ENCODE measurements at places on chromosomes 16 and 17.

DNA sequence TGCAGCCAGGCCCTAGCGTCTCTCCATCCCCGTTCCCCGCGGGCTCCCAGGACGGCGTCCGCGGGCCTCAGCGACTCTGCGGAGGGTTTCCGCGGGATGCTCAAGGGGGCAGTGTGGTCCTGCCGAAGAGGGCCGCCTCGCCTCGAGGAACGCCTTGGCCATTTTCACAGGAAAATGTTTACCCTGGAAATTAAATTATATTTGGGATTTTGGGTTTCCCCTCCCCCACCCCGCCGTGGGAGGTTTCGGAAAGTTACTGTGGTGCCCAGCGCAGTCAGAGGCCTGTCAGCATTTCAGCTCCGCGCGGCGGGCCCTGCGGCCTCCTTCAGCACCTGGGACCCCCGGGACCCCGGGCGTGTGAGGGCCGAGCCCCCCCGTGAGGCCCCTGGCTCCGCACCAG, 94.5 kb downstream of the PCTP start:
- DNase-seq = no peak

DNA sequence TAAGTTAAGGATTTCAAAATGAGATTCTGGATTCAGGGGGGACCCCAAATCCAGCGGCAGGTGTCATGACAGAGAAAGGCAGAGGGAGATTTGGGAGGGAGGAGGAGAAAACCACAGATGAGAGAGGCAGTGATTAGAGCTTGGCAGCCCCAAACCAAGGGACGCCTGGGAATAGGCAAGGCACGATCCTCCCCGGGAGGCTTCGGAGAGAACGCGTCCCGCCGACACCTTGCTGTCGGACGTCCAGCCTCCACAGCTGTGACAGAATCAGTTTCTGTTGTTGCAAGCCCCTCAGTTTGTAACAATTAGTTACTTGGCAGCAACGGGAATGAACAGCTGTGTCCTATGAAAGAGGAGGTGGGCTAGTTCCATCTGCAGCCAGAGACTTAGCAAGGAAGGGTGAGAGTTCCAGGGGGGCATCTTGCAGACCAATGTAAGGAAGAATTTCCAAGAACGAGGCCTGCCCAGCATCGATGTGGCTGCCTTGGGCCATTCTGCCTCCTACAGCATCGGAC, 110.7 kb upstream of the SDK2 start:
- DNase-seq = no peak

- DNase-seq = peak; percentile 85
Measured at GRCh38 chr16:86051368-86052114, 152.6 kb downstream of the IRF8 start.

DNA sequence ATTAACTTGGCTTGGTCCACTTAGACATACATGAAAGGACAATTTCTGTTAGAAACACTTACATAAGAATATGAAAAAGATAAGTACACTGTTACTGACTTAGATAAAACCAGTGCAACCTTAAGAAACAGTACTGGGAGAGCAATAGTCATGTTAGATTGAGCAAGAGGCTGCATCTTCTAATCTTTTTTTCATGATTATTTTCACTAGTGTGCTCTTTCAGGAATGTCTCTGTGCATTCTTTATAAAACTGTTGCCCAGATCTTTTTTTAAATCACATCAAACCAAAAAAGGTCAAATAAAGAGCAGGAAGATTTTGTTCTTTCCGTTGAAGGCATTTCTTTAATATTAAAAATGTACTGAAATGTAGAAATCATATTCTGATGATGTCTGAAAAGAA, 100.7 kb upstream of the AXIN2 start:
- no peak for DNase-seq

- DNase-seq = no peak
Measured at GRCh38 chr17:1591474-1592090, 29.0 kb upstream of the PITPNA start.

GRCh38 chr17:78922816-78923498, 2.2 kb downstream of the TIMP2 start:
- no peak for DNase-seq

DNA sequence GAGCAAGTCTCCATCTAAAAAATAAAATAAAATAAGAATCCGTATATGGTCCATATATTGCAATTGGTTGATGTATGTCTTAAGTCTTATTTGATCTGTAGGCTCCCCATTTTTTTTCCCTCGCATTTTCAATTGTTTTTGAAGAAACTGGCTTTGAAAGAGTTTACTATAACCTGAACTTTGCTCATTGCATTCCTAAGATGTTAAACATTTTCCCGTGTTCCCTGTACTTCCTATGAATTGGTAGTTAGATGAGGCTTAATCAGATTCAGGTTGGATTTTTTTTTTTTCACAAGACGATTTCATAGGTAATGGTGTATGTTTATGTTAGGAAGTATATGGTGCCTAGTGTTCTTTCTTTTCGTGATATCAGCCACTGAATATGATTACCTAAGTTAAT, 3.3 kb downstream of the LRRC36 start:
- no peak for DNase-seq

DNA sequence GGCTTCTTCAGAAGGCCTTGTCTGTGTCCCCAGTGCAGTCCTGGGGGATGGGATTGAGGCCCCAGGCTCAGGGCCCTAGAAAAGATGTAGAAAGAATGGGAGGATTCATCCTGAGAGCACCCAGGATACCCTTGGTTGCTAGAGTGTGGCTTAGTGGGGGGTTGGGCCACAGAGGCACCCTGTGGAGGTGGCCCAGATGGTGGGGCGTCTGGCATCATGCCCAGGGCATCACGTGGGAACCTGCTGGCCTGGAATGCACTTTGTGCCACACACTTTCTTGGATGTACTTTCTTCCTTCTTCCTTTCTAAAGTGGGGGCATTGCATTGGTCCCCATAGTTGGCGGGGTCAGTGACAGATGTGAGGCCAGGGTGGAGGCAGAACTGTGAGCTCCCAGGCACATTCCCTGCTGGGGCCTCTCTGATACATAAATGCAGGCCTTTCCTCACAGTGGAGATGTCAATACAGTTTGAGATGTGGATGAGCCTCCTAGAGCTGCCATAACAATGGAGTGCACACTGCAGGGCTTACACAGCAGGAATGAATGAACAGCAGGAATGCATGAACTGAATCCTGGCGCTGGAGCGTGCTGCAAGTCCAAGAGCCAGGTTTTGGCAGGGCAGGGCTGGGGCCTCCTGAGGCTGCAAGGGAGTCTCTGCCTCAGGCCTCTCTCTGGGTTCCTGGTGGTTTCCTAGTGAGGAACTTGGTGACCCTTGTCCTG, 43.3 kb downstream of the MGAT5B start:
- DNase-seq = no peak

- no peak for DNase-seq
Measured at GRCh38 chr17:3536716-3537115, 20.9 kb downstream of the TRPV3 start.

GRCh38 chr17:57213180-57213825, 43.0 kb upstream of the MSI2 start:
- DNase-seq = no peak

GRCh38 chr17:44385287-44386181, 3.9 kb downstream of the ITGA2B start:
- peak; percentile 46 for DNase-seq

DNA sequence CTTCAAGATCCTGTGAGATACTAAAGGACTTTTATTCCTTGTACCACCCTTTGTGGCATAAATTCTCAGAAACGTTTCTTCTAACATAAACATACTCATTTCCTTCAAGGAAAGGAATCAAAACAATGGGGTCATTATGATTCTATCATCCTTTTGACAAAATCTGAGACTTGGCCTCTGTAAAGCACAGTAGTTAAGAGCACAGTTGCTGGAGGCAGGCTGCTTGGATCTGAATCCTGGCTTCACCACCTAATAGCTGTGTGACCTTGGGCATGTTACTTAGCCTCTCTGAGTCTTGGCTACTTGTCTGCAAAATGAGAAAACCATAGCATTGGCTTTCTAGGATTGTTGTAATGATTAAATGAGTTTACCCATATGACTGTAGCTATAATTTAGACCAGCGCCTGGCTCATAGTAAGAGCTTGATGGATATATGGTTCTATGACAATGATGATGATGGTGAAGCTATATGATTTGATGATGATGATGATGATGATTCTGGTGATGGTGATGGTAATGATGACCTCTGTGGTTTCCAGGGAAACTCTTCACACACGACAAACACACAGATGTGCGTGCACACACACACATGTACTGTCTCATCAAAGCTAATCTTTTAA, 6.1 kb upstream of the KRT31 start:
- no peak for DNase-seq

- DNase-seq = no peak
Measured at GRCh38 chr17:68205808-68206720, 41.8 kb upstream of the AMZ2 start.

GRCh38 chr16:6892966-6893365, 439.7 kb upstream of the RBFOX1 start:
- no peak for DNase-seq

- DNase-seq = no peak
Measured at GRCh38 chr16:46882940-46883307, 1.2 kb upstream of the GPT2 start.

GRCh38 chr16:75246504-75247205, 4.8 kb downstream of the BCAR1 start:
- no peak for DNase-seq

DNA sequence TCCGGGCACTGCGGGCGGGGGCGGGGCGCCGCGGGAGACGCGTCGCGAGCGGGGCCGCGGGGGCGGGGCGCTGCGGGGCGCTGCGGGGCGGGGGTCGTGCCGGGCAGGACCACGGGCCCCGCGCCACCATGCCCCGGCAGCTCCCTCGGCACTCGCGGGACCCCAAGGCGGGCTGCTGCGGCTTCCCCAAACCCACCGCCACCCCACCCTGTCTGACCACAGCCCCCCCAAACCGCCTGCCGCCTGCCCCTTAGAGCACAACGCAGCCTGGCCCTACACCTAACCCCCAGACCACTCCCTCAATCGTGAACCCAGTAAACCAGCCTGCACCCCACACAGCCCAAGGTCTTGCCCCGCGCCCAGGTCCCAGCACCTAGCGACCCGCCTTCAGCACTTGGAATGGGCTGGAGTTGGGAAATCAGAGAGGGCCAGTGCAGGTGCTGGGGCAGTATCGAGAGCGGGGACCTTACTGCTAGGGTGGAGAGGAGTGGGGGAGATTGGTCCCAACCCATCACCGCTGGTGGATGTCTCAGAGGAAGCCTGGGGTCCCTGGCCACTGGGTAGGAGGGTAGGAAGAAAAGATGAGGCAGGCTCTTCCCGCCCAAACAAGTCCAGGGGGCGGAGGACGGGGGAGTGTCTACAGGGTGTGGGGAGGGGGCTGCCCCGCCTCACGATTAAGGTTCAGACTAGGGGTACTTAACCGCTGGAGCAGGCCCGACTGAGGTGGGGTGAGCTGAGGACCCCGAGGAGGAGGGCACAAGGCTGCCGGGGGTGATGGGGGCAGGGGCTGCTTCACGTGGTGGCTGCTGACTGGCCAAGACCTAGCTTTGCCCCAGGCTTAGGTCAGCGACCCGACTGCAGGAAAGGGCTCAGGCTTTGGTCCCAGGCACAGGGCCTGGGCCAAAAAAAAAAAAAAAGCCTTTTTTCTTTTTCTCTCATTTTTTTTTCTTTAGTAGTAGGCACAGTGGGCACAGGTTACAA, 539 bp upstream of the VAMP2 start:
- no peak for DNase-seq

GRCh38 chr16:25691519-25692091, at the start of gene HS3ST4:
TSS of gene HS3ST4 (plus strand) at chr16:25691959.
- no peak for DNase-seq
